Sigmoid colon (tissue), 7 donors: ENCODE measurements at places on chromosomes 3 and 15. TPM values are rescaled to one million over a fixed set of nuclear protein-coding genes. Genes with fewer than 3 reads are reported as not detected.

Gene USP19
- total RNA-seq, result 48.2 TPM

Gene IL5RA
- under 0.01 TPM for total RNA-seq

DNA sequence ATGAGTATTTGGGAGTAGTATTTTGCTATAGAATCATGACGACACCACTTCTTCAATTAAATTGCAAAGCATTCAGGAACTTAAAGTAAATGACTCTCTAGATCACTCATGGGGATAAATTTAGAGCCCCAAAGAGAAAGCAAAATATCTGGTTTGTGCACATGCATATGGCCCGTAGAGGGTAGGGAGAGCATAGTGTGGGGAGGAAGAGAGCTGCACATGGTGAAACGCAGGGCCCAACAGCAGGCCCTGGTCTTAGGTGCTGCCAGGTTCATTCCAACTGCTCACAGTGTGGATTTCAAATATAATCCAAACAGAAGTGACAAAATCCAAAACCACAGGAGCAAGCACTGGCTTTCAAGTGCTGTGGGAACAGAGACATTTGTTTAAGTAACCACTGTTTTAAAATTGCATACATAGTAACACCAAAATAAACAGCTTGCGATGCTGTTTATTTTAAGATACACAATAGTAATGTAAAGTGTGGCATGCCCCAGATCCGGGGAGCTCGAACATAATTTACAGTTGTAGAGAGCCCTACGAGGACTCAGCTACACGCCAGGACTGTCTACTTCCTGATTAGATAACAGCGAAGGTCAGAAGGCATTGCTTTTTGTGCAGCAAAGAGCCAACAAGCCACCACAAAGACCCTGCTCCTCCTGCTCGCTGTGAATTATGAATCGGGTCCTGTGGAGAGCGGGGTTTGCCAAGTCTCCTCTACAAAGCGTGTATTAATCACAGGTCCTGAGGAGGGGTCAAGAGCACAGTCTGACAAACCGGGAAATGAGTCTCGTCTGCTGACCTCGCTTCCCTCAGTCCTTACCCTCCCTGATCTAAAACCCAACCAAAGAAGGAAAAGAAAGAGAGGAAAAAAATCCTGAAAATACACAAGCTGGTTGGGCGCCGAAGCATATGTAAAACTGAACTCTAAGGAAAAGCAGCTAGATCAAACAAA is 80.6 kb downstream of the MEIS2 start:
- no peak overlapping the region for H3K4me3 ChIP-seq
- H3K27me3 ChIP-seq, result no peaks in the 10 kb centered on the region
- H3K27ac ChIP-seq, result peak overlapping the region; percentile 82
- H3K36me3 ChIP-seq, result no peaks in the 10 kb centered on the region
- DNase-seq, result no peak

DNA sequence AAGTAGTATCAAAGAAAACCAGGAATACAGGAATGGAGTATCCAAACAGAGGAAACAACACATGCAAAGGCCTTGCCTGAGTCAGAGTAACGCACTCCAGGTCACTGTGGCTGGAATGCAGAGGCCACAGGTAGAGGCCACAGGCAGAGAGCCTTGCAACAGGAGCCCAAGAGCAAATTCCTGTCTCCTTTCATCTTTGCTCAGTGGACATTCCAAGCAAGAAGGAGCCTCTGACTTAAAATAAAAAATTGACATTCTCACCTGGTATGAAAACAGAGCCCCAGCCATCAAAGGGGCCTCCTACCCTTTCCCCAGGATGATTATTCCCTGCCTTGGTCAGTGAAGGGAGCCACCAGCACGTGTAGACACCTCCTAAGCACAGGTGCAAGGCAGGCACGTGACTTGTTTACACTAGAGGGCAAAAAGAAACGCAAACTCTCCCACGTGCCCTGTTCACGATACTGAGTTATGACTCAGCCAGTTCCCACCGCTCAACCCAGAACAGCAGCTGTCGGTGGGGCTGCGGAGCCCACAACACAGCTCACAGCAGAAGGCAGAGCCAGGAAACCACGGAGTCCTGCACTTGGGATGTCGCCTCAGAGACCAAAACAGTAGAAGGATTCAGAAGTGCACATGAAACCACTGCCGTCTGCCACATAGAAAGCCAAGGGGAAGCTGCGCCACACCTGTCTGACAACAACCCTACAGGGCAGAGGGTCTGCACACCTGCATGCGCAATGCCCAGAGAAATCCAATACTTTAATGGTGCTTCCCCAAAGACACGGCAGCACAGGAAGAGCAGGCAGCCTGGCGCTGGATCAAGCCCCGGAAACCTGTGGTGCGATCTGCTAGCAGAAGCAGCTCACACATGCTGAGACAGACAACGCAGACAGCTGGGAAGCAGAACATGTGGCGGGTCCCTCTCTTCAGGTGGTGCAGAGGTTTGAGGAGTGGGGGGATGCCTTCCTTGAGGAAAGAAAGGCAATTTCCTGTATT is 52.1 kb downstream of the ITGB5 start:
- no peaks in the 10 kb centered on the region for H3K27me3 ChIP-seq
- H3K27ac ChIP-seq, result peak overlapping the region; percentile 79
- H3K4me3 ChIP-seq, result peak overlapping the region; percentile 22
- no peaks in the 10 kb centered on the region for H3K4me1 ChIP-seq
- no peaks in the 10 kb centered on the region for H3K36me3 ChIP-seq
